ENCODE measurements at places on chromosomes 6 and 20.

DNA sequence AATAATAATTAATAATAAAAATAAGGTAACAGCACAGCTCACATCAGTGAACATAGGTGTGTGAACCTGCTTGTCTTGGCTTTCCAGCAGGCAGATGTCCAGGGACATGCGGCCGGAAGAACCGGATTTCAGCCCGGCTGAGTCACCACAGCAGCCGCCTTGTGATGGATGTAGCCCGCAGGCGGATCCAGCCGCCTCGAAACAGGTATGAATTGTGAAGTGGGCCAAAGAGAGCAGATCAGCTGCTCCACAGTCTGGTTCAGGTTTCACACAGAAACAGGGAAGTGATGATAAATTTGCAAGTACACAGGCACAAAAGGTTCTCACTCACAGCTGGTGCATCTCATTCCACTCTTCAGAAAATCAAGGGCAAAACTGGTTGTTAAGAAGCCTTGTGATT, 55.1 kb downstream of the ID4 start:
- DNase-seq = no peak

DNA sequence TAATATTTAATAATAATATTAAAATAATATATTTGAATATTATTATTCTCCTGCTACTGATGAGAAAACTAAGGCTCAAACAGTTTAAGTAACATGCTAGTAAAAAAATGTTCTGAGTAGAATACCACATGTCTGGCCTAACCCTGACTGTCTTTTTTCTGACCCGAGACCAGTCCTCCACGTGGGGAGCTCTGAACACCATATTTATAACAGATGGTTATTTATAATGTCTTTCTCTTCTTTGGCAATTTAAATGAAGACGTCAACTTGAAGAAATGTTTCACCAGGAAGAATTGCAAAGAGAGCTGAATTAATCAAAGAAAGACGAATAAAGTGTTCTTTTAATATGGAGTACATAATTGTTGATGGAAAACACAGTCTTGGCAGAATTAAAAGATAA, 82.0 kb downstream of the SLC22A3 start:
- no peak for DNase-seq

DNA sequence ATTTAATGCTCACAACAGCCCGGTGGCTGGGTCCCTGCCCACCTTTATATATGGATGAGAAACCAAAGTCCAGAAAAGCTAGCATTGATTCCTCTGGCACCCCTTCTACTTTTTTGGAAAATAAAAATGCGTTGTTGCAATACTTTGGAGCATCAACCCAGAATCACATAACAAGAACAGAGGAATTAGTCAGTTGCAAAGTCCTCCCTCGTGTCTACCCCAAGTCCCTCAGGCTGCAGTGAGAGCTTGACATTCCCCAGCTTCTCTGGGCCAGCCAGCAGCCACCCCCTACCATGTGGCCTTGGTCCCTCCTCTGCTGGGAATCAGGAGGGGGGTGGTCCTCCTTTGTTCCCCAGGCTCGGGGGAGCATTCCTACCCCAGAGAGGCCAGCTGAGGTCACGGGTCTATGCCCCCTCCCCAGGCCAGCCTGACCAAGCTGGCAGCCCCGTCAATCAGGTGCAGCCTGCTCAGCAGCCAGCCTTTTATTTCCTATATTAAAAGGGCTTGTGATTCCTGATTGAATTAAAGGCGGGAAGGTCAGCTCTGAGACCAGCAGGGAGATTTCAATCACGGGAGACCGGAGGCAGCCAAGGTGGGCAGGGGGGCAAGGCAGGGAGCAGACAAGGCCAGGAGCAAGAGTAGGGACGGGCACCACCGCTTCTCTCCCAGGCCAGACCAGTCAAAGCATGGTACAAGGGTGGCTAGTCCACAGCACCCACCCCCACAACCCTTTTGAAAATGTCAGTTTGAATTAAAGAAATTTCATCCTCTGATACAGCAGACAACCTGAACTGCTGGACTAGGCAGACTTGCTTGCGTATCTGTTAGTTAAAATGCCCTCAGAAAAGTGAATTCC, 158.9 kb downstream of the MRPL14 start:
- DNase-seq = no peak

- DNase-seq = no peak
Observed at GRCh38 chr6:149438855-149439254, 38.8 kb downstream of the SUMO4 start.

DNA sequence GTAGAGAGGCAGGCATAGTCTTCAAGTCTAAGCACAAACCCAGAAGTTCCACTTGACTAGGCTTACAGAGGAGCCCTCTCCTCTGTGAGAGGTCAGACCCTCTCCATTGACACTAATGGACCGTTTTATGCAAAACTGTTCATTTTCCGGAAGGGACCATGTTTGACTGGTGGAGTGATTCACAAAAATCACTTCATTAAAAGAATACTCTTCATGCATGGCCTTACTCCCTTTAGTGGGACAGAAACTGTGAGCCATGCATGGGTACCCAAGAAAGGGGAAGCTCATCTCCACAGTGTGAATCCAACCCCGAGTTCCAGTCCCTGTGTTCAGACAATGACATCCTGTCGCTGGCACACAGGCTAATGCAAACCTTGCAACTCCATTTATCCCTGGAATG, 63.2 kb downstream of the OLIG3 start:
- DNase-seq = no peak

DNA sequence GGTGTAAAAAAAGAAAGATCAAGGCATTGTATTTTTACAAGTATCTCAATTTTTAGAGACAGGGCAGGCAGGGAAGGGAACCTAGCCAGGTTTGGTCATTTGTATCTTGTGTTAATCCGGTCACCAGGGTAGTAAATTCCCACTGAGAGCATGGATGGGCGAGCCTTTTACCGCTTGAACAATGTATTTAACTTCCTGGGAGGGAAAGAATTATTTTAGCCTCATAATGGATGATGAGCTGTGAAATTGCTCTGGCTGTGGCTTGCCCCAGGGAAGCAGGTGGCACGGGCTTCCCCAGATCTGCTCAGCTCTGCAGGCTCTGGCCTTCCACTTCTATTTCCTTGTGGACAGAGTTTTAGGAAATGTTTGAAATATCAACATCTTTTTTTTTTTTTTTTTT, 72.9 kb downstream of the TOX2 start:
- no peak for DNase-seq

- DNase-seq = no peak
Observed at GRCh38 chr20:53956013-53956715, 114.2 kb downstream of the BCAS1 start.

GRCh38 chr20:62014889-62015537, 50.7 kb downstream of the TAF4 start:
- no peak for DNase-seq

- no peak for DNase-seq
Observed at GRCh38 chr6:85591207-85591606, 2.5 kb downstream of the SNX14 start.

DNA sequence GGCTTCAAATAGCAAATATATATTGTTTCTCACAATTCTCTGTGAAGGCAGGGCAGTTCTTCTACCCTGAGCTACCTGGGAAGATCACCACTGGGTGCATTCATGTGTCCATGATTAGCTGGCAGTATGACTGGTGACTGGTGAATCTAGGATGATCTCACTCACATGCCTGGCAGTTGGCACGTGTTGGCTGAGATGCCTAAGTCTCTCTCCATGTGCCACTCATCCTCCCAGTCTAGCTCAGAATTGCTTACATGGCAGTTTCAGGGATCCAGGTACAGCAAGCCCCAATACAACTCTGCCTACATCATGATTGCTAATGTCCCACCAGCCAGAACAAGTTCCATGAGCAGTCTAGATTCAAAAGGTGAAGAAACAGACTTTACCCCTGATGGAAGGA, 346.8 kb upstream of the CNR1 start:
- no peak for DNase-seq

- no peak for DNase-seq
Observed at GRCh38 chr20:43681468-43681942, 14.6 kb downstream of the MYBL2 start.

GRCh38 chr6:167651318-167652041, 175.2 kb upstream of the AFDN start:
- no peak for DNase-seq

- DNase-seq = no peak
Observed at GRCh38 chr20:2246069-2246491, 49.7 kb upstream of the TGM3 start.

- DNase-seq = no peak
Observed at GRCh38 chr6:2945153-2945452, 26.3 kb downstream of the SERPINB6 start.

Data from AML-193 (cell line).